ENCODE measurements at places on chromosomes 5 and 9.

GRCh38 chr9:77909306-77909705 lies 122.3 kb downstream of the GNAQ start:
- no peak for DNase-seq

GRCh38 chr5:8528106-8528505 lies 659.2 kb downstream of the MTRR start:
- no peak for DNase-seq

GRCh38 chr5:137888863-137889759 lies at the start of gene PKD2L2:
Gene PKD2L2 (plus strand): TSS chr5:137889457. CDS start chr5:137889492, 35 bp downstream.
- no peak for DNase-seq

DNA sequence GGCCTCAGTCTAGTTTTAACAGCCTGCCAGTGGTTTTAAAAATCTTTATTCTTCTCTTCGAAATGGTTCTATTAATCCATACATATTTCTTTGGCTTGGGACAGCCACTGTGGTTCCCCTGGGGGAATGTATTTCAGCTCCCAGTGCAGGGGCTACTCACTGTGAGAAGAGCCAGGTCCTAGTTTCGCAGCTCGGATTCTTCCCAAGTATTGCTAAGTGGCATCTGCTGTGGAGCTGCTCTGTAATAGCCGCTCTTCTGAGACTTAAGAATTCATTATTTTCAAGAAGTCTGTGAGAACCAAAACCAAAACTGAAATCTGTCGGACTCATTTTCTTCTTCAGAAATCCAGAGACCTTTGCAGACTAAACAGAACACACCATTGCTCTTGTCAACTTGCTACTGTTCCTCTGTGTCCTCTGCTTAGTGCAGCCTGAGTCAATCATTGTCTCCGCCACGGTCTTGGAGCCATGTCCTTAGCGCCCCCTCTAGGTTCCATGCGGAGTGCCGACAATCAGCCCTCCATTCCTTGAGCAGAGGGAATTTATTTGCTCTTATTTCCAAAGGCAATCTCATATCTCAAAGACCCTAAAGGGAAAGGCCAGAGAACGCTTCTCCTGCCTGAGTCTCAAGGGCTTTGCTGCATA lies 478.2 kb downstream of the SPATA31D1 start:
- DNase-seq: no peak

DNA sequence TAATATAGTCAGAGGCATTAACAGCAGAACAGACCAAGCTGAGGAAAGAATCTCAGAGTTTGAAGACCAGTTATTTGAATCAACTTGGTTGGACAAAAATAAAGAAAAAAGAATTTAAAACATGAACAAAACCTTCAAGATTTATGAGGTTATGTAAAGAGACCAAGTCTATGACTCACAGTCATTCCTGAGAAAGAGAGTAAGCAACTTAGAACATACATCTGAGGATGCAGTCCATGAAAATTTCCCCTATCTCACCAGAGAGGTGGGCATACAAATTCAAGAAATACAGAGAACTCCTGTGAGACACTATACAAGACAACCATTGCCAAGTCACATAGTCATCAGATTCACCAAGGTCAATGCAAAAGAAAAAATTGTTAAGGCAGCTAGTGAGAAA lies 17.4 kb upstream of the C9orf72 start:
- no peak for DNase-seq

DNA sequence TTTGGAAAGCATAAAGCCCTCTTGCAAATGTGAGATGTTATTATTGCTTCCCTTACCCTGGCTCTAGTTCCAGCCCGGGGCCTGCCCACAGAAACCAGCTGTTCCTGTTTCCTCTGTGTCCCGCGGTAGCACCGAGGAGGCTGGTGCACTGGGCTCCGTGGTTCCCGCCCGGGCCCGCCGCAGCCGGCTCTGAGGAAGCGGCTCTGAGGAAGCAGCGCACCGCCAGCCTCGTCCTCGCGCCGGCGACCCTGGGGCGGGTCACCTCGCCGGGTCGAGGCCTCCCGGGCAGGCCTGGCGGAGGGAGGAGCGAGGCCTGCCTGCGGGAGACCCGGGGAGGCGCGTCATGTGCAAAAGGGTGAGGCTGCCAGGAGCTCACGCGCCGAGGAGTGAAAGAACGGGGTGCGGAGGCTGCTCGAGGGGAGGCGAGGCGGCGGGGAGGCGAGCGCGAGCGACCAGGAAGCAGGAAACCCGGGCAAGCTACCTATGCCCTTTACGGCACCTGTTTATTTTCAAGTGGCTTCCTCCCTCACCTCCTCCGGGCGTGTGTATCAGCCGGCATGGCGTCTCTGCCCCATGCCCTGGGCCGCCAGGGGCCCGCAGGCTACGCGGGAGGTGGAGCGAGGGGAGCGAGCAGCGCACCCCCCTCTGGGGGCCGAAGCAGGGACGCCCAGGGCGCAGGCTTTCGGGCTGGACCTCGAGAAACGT lies 61.3 kb upstream of the MEGF10 start:
- no peak for DNase-seq

- no peak for DNase-seq
These were observed 97.3 kb upstream of the SH3GL2 start for GRCh38 chr9:17481565-17481964.

- no peak for DNase-seq
These were observed 149.2 kb upstream of the CDKN2B start for GRCh38 chr9:22158271-22158670.

- DNase-seq: no peak
These were observed 17.4 kb downstream of the ANKS6 start for GRCh38 chr9:98778711-98779530.

GRCh38 chr5:176784218-176785165 lies 25.9 kb upstream of the UNC5A start:
- no peak for DNase-seq

GRCh38 chr5:50745221-50745910 lies 78.9 kb downstream of the PARP8 start:
- no peak for DNase-seq

DNA sequence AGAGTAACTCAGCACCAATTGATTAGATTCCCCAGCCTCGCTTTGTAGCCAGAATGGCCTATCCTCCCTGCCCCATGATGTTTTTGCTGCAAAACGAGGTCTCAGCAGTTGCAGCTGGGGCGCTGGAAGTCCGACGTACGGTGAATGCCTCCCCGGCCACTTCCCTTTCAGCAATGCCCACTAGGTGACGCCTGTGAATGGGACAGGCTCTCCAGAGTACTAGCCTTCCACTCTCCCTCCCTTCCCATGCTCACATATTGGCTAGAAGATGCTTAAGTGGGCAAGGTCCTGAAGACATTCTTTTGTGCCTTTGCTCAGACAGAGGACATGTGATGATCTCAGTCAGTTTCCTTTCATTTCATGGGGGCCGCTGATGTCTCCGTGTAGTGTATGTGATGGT lies 50.8 kb downstream of the DMRT2 start:
- no peak for DNase-seq

GRCh38 chr5:116738239-116738614 lies 163.6 kb upstream of the SEMA6A start:
- no peak for DNase-seq

- DNase-seq: no peak
These were observed 4.5 kb downstream of the PDE6A start for GRCh38 chr5:149940077-149940574.

DNA sequence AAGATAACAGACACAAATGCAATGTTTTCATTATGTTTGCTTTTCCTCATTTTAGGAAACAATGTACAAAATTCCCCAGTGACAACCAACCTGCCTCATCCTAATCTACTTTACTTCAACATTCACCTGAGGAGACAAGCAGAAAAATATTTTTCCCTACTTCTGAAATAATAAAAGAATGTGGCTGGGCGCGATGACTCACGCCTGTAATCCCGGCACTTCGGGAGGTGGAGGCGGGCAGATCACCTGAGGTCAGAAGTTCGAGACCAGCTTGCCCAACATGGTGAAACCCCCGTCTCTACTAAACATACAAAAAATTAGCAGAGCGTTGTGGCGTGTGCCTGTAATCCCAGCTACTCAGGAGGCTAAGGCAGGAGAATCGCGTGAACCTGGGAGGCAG lies 36.9 kb downstream of the MYO10 start:
- DNase-seq: no peak

GRCh38 chr5:172770374-172770674 lies 671 bp downstream of the DUSP1 start:
- no peak for DNase-seq

- DNase-seq: no peak
These were observed 33.4 kb upstream of the GNPDA1 start for GRCh38 chr5:142046191-142046590.

DNA sequence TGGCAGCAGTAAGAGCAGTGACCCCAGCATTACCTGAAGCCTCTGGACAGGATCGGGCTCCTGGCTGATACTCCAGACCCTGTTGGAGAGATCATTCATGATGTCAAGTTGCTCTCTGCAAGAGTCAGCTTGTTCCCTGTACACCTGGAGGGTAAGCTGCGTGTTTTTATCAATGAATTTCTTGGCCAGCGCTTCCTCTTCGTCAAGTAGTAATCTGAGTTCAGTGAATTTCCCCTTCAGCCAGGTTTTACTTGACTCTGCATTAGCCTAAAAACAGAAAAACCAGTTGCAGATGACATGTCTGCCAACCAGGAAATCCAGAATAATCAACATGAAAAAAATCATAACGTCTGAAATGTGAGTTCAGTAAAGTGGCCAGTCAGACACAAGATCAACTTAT lies 19.1 kb downstream of the TRIM14 start:
- no peak for DNase-seq

- DNase-seq: no peak
These were observed 89.9 kb downstream of the HSPA4 start for GRCh38 chr5:133141746-133142145.

GRCh38 chr9:99726758-99727157 lies 94.9 kb upstream of the NR4A3 start:
- DNase-seq: no peak

- DNase-seq: no peak
These were observed 23.2 kb upstream of the ADAMTS16 start for GRCh38 chr5:5116956-5117355.

- no peak for DNase-seq
These were observed 55.3 kb downstream of the ZNF366 start for GRCh38 chr5:72451741-72452505.

DNA sequence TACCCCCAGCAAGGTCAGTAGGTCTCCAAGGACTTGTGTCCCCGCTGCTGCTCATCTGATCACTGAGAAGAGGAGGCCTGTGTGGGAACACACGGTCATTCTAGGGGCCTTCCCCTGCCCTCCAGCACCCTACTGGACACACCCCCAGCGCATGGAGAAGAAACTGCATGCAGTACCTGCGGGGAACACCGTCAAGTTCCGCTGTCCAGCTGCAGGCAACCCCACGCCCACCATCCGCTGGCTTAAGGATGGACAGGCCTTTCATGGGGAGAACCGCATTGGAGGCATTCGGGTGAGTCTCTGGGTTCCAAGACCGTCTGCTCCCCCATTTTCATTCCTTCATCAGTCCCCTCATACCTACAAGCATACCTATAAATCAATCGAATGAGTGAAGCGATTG lies 4.1 kb downstream of the FGFR4 start:
- DNase-seq: no peak

DNA sequence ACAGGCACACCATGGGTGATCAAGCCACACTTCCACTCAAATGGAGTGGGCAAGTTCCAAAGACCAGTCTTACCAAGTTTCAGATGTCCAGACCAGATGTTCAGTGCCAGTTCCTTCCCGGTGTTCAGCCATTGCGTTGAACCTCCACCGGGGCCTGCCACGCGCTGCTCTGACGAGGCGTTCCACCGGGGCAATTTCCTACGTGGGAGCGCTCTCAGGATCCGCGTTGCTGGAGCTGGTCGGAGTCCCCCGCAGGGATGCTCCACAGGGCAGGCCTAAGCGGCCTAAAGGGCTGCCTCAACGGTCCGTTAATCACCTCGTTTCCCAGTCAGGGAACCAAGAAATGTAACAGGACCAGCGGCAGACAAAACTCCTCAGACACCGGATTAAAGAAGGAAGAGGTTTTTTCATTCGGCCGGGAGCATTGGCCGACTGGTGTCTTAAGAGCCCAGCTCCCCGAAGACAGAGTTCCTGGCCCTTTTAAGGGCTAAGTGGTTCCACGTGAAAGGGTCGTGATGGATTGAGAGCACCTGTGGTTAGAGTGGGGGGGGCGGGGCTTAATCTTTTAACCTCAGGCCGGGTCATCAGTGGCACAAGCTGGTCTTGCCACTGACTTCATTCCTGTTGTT lies 35.7 kb upstream of the PPP1R26 start:
- no peak for DNase-seq

- DNase-seq: no peak
These were observed 22.7 kb downstream of the RCL1 start for GRCh38 chr9:4815381-4815956.

DNA sequence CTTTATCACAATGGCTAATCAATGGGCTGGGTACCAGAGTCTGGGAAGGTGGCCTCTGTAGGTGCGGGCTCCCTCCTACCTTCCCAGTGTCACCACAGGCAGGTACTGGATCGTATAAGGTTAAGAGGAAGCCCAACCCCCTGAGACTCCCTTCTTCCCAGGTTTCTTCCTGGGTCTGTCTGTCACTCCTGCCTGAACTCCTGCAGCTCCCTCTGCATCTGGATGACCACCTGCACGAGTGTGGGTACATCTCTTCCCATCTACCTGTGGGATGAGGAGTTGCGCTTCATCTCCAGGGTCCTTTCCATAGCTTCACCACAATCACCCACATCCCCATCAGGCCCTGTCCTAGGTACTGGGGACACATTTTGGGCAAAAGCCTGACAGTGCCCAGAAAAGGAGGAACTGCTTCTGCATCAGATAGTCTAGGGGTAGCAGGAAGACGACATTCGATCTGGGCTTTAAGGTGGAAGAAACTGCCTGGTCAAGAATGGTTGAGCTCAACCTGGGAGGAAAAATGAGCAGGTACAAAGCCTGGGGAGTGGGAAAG lies 112.2 kb upstream of the ALDH1B1 start:
- no peak for DNase-seq

DNA sequence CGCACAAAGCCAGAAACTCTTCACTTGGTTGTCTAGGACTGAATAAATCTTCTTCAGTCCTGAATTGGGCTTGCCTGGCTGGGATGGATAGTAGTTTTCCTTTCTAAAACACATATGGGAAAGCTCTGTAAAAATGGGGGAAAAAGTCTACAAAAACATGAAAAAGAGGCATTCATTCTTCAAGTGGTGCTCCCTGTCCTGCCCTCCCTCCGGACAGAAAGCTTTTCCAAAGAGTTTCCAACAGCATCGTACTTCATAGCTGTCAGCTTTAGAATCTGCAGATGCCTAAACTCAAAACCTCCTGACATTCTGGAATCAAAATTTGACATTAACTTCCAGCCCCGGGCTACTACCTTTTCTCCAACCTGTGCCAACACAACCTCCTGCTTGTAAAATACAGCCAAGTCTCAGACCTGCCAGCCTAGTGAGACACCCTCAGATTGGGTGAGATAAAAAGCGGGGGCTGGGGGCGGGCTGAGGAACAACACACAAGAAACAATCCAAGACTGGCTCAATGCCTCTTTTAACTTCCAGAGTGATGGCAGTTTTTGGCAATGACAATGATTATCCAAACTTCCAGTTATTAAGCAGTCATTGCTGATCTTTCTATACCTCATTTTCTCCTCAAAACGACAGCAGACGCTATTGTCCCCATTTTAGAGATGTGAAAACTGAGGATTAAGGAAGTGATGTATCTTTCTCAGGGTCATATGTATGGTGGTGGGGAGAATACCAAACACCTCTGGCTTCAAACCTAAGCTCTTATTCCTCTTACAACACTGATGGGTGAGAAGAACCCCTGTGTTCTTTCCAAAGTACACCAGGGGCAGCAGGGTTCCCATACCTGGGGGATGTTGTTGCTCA lies 1.3 kb downstream of the TNC start:
- no peak for DNase-seq

- no peak for DNase-seq
These were observed 6.4 kb upstream of the ST6GALNAC6 start for GRCh38 chr9:127905788-127906191.

All from cortex of kidney (tissue), 1 donor.